EL (cell line): ENCODE measurements at places on chromosomes 6 and 20.

DNA sequence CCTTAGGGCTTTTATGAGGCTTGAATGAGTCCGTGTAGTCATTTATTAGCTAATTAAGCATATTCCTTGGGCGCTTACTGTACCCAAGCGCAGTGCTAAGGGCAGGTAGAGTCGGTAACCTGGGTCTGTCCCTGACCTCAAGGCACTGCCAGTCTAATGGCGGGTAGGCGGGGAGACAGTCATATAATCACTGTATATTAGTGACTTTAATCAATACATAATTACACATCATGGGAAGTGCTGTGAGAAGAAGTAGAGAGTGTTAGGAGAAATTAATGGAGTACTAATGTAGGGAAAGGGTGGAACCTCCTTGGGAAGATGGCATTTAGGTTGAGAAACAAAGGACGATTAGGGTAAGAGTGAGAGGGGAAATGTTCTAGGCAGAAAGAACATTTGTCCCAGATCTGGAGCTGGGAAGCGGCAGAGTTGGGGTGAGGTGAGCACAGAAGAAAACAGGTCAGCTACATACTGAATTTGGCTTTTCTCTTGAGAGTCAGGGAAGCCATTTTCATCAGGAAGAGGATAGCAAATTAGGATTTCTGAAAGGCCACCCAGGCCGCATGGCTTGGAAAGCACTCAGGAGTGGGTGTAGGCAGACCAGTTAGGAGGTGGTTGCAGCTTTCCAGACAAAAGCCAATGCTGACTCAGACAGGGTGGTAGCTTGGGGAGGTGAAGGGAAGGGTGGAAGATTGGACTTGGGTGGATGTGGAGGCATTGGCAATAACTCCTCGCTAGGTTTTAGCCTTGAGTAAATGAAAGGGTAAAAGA lies 954 bp upstream of the BLCAP start:
- DNase-seq, result no peak

DNA sequence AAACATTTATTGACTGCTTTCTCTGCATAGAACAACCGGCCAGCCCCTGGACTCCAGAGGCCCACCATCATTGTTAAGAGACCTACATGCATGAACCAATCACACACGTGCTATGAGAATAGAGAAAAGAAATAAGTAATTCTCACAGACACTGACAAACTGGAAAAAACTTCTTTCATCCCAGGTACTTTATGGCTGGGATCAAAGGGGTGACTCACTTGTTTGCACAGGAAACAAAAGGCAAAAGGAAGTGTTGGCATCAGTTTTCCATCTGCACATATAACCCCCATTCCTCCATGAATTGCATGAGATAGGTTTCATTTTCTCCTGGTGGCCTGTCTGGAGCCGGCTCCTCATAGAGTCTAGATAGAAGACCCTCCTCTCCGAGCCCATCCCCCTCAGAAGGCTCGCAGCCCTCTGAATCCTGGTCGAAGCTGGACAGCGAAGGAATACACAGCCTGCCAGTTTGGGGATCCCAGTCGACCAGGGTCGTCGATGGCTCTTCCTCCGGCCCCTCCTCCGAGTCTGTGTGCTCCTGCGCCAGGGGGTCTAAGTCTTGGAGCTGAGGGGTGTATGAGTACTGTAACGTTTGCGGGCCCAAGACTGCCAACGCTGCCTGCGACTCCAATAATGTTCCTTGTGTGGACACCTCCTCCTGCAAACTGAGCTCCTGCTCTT lies 43.3 kb downstream of the IL20RA start:
- DNase-seq, result no peak

DNA sequence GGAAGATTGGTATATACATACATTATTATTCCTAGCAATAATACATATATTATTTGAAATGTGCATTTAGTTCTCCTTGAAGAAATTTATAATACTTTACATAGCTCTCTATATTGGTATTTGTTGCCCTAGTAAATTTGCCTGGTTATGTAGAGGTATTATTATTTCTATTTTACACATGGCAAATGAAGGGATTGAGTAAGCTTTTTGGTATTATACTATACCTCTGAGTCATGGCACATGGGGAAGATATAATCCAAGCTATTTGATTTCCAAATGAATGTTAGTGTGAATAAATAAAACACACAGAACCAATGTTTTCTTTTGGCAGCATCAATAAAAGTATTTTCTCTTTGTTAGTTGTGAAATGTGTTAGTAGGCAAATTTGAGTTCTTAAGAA lies 409.6 kb upstream of the SLC35B3 start:
- DNase-seq, result peak; percentile 19

GRCh38 chr20:39855799-39856198 lies 833.2 kb downstream of the MAFB start:
- peak; percentile 66 for DNase-seq

GRCh38 chr6:151058021-151058733 lies 181.6 kb upstream of the AKAP12 start:
- no peak for DNase-seq

- no peak for DNase-seq
These were observed 42.8 kb downstream of the RREB1 start for GRCh38 chr6:7150381-7151064.

DNA sequence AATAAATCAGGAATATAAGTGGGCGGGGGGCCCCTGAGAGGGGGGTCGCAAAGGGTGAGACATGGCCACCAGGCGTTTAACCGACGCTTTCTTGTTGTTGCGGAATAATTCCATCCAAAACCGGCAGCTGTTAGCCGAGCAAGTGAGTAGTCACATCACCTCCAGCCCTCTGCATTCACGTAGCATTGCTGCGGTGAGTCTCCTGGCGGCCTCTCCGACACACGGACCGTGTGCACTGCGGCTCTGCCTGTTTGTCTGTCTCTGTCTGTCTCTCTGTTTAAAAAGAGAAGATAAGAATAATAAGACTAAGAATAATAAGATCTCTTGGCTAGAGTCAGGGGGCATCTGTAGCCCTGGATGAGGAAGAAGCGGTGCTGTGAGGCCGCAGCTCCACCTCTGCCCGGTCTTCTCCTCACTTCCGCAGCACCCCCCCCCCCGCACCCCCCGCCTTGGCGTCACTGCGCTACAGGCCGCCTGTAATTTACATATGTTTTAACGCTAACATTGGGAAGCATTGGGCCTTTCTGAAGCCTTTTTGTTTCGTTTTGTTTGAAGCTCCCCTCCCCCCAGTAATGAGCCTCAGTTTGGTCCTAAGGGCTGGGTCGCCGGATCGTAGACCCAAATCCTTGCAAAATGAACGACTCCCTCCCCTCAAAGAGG lies 993 bp downstream of the STX16 start:
- DNase-seq, result peak; percentile 84

DNA sequence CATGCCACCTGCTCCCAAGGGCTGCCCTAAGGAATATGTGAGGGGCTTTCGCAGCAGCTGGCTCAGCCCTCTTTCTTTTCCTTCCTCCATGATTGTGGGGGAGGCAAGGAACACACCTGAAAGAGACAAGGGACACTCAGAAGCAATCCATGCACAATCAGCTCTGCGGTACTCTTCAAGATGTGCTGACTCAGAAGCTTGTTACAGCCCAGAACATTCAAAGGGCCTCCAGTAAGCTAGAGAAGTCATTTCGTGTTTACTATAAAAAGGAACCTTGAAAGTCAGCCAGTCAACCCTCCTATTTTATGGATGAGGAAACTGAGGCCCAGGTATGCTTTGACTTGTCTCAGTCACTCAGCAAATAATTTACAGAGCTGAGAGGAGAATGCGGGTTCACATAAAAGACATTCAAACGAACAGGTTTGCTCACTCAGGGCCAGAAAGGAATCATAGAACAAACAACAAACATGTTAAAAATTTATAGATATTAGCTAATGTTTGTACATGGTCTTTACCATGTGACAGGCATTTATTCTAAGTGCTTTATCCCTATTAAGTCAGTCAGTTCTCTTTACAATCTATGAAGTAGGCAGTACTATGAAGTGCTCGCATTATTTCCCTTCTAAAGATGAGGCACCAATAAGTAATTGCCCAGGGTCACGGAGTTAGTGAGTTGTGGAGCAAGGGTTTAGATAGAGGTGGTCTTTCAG lies 37.7 kb upstream of the SLC22A23 start:
- DNase-seq, result no peak
